ENCODE measurements at places on chromosomes 11 and 22.

DNA sequence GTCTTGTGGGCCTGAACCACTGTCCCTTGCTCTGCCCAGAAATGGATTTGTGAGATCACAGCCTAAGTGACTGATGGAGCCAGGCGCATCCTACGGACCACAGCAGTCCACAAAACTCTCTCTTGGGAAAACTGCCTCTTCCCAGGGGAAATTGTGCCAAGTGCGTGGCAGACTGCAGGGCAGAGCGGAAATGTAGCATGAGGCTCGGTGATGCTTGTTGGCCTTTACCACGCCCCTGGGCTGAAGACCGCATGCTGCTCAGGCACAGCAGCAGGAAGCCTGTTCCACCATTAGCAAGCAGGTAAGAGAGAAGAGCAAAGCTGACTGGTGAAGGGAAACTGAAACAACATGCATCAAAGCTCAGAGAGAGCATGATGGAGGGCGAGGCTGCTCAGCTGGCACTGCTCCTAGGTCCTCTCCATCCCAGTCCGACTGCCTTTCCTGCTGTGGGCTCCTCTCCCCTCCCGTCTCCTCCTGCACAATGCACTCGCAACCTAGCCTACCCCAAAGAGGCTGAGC lies 26.5 kb upstream of the SCARF2 start:
- no peak for DNase-seq

- DNase-seq: no peak
Measured at GRCh38 chr11:64523456-64524157, 67.4 kb upstream of the SLC22A12 start.

DNA sequence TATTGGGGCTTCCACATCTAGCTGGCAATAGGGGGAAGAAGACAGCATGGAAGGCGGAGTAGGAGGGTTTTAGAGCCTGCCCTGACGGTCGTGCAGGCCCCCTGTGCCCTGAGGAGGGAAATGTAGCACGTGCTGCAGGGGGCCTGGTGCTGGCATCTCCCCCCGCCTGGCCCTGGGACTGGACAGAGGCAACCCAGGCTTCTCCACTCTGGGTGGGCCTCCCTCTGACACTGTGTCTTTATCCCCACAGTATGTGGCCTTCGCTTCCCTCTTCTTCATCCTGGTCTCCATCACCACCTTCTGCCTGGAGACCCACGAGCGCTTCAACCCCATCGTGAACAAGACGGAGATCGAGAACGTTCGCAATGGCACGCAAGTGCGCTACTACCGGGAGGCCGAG lies 36.8 kb downstream of the KCNC1 start:
- no peak for DNase-seq

DNA sequence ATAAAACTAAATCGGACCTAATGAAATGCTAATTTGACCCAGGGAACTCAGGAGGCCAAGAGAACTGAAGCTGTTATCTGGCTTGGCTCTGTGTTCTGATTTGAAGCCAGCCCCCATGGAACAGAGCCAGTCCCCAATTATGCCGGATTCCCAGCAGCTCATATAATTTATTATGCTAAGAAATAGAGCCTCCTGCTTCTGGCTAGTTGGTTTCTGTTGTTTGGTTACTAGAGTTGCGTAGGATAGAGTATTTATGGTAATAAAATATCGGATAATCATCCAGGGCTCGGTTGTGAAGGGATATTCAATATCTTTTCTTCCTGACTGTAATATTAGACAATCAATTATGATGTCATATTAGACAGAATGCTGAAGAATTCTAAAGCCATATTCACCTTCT lies 120.4 kb upstream of the TTC12 start:
- DNase-seq: no peak

- peak; percentile 82 for DNase-seq
Measured at GRCh38 chr11:64996710-64997380, at the start of gene BATF2. Gene BATF2 (minus strand): TSS chr11:64996971. CDS start chr11:64996914, 57 bp downstream.

GRCh38 chr11:102447193-102447592 lies 5.4 kb downstream of the TMEM123 start:
- DNase-seq: no peak

DNA sequence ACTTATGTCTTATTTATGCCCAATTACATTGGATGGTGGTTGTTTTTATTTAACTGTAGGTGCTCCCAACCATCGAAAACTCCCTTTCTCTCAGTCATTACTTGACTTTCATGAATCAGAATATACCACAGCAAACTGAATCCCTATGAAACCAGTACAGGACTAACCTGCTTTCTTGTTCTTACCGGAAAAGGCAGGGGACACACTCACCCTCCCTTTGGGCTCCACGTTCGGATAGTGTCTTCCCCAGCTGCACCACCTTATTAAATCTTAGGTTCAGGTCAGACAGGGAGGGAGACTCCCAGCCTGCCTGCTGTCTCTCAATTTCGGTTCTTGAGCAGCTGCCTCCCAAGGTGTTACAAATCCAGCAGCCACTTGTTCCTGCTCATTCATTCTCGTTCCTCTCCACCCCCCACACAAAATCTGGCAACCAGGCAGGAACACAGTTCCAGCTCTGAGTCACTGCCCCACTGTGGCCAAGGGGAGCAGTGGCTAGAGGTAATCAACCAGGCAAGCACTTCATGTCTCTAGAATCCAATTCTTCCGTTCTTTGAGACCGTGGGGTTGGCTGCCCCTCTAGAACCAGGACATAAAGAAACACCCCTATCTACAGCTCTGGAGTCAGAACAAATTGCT lies 133.0 kb downstream of the PLEKHA7 start:
- peak; percentile 61 for DNase-seq

DNA sequence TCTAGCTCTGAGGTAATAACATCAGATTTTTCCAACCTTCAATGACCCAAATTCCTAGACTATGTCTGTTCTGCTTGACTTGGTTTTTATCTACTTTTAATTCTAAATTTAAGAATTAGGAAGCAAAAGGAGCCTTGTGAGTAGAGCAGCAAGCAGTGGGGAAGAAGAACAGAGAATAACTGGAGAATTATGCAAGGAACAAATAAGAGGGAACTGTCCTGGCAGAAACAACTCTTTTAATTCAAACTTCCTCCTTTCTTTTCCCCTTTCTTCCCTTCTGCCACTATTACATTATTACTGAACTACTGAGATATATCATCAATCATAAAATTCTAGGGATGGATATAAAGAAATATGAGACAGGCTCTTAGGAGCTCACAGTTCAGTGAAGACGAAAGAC lies 276.1 kb downstream of the SBF2 start:
- no peak for DNase-seq

DNA sequence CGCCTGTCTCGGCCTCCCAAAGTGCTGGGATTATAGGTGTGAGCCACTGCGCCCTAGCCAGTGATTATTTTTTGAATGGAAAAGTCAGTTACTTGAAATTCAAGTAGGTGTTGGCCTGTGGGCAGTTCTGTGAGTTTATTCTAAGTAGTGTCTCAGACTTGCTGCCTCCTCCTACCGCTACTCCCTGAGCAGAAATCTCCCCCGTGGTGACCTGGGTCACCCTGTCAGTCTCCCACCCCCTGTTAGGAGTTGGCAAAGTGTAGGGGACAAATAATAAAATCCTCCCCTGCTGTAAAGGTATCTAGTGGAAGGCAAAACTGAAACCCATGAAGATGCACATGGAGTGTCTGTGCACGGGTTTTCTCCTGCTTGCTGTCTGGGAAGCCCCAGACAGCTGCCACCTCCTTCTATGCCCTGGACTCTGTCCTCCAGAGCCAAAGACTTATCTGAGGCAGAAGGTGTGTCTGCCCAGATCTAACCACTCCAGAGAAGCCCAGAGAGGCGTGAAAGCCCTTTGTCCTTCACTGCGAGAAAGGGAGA lies 26.3 kb downstream of the SNAP29 start:
- no peak for DNase-seq

DNA sequence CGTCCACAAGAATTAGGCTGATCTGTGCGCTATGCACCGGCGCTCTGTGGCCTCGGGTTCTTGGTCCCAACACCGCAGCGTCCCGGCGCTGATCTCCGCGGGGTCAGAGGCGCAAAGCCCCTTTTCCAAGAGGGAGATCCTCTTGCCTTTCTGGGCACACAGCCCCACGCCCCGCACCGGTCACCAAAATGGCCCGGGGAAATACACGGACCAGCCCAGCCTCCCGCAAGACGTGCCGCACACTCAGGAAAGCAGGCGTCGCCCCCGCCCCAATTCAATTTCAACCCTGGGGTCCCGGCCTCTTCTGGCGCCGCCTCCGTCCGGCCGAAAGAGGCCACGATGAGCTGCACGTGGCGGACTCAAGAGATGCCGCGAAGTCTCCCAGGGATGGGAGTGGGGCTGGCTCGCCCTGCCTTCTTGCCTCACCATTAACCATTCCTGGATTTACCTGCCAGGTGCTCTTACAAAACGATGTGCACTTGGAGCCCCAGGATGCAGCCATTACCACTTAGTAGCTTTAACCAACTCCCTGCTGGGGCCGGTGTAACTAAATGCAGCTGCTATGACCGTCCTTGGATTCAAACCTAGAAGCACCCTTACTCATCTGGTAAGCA lies 10.5 kb downstream of the PIWIL3 start:
- no peak for DNase-seq

DNA sequence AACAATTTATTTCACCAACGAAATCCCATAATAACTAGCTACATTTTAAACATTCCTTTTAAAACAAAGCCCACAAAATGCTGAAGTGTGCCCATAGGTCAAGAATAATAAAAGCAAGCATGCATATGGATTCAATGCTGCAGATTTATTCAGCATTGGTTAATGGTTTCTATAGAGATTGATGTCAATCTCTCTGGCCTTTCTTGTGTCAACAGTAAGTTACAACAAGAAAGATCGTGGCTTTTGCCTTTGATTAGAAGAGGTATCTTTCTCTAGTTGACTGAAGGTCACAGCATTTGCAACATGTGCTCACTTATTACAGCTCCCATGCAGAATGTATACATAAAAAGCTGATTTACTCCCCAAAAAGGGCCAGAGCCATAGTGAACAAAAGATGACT lies 1.4 kb upstream of the SOX6 start:
- DNase-seq: no peak

- no peak for DNase-seq
Measured at GRCh38 chr22:24585461-24585860, 7.4 kb downstream of the LRRC75B start.

- DNase-seq: no peak
Measured at GRCh38 chr22:40027191-40028097, 32.7 kb downstream of the FAM83F start.

DNA sequence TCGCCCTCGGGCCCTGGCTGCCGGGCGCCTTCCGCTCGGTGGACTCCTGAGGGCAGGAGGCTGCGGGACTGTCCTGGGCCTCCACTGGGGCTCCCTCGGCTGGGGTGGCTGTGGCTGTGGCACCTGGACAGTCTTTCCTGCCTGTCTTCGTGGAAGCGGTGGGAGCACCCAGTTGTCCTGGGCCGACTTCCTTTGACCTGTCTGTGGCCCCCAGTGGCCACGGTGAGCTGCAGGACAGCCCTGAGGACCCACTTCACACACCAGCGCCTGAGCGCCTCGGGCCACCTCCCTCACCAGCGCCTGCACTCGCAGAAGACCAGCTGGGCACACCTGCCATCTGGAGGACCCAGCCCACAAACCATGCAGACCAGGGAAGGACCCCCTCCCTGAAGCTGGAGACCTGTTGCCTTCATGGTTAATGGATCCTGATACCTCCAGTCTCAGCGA lies 1.8 kb upstream of the EPS8L2 start:
- no peak for DNase-seq

DNA sequence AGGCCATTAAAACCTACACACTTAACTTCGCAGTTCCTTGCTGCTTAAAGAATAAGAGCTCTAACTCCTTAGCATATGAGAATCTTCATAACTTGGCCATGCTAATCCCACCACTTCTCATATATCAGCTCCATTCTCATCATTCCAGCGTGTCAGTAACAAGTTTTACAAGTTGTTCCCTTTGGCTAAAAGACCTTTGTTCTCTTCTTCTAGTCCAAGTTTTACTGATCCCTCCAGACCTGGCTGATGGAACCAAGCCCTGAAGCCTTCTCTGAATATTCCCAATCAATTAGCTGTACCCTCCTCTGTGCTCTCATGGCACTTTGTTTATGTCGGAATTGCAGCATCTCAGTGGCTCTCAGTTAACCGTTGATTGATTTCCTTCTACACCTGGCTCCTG lies 35.8 kb downstream of the GAB2 start:
- DNase-seq: no peak

DNA sequence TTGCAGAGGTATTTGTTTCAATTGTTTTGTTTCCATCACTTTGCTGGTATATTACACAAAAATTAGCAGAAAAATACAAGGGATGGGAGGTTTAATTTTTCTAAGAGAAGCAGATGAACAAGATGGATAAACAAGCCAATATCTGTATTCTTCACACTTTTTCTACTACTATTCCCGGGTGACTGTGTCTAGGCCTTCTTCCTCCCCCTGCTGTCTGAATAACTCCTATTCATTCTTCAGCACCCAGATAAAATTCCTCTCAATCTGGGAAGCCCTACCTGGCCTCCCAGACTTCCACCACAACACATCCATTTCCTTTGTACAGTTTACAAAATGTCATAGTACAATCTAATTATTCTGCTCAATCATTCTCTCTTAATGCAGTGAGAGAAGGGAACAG lies 666.6 kb upstream of the TENM4 start:
- no peak for DNase-seq

DNA sequence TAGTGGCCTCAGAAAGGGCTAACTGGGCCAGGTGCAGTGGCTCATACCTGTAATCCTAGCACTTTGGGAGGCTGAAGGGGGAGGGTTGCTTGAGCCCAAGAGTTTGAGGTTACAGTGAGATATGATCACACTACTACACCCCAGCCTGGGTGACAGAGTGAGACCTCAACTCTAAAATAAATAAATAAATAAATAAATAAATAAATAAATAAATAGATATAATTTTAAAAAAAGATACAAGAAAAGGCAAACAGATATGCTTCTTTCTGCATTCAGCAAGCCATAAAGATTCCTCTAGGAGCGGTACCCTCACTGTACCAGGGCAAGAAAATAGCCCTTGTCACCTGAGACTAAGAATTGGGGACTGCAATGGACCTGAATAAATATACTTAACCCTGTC lies 1.3 kb upstream of the RSPH14 start:
- no peak for DNase-seq

- DNase-seq: no peak
Measured at GRCh38 chr11:12677131-12677530, 2.9 kb downstream of the TEAD1 start.

DNA sequence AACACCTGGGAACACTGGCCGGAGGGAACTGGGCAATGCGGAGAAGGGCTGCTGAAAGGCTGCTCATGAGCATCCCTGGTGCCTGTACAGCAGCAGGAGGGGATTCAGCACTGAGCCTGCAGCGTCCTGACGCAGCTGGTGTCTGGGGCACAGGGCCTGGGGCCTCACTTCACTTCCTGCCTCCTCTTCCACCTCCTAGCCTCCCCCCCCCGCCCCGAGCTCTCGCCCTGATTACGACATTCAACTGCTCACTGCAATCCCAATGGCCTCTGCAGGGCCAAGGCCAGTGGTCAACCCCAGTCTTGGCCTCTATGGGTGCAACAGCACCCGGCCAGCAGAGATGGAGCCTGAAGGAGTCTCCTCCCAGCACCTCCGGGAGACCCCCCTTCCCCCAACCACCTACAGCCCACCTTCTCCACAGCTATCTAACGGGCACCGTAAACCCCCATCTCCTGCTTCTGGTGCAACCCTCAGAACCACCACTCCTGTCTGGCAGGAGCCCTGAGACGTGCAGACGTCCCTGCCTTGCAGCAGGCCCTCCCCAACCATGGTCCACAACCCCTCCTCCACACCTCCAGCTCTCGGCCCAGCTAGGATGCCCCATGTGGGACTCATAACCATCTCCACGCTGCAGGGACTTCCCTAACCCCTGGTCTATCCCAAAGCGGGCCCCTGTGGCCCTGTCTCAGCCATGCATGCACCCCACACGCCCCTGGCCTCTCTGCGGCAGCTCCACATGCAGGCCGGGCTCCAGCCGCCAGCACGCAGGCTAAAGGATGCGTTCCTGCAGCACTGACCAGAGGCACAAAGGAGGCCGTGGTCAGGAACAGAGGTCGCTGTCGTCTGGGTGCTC lies 38.2 kb downstream of the BRD1 start:
- DNase-seq: no peak

Data from ecto neural progenitor cell (in vitro differentiated cells).